ENCODE measurements at places on chromosomes 1 and 21.

GRCh38 chr1:2523891-2524609, 2.3 kb downstream of the PANK4 start:
- DNase-seq: no peak

DNA sequence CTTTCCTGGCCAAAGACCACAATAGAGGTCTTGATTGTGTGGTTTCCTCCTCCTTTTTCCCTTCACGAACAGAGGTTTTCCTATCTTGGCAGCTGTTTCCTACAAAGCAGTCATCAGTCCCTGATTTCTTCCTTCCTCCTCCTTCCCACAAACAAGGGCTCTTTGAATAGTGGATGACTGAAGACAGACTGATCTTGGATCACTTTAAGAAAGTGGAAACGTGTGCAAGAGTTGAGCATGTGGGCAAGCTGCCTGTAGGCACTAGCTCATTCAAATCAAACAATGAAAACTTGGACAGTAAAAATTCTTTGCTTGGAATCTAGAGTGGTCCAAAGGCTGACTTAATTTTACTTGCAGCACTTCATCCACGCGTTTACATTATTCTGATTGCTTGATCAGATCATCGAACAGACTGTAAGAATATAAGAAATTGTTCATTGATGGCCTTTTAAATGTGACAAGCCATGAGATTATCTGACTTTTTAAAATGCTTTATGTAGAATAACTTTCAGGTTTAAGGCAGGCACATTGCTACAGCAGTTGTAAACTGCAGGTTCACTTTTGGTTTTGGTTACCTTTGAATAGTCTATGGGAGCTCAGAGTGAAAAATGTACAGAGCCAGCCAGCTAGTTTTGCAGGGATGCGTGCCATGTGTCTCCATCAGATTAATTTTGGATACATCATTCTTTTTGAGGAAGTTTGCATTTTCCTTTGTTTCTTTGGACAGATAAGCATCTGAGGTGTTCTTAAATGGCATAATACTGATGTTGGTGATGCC, 34.4 kb downstream of the ADGRL2 start:
- DNase-seq: no peak

- no peak for DNase-seq
These were observed 8.4 kb downstream of the FOXE3 start for GRCh38 chr1:47424336-47424982.

DNA sequence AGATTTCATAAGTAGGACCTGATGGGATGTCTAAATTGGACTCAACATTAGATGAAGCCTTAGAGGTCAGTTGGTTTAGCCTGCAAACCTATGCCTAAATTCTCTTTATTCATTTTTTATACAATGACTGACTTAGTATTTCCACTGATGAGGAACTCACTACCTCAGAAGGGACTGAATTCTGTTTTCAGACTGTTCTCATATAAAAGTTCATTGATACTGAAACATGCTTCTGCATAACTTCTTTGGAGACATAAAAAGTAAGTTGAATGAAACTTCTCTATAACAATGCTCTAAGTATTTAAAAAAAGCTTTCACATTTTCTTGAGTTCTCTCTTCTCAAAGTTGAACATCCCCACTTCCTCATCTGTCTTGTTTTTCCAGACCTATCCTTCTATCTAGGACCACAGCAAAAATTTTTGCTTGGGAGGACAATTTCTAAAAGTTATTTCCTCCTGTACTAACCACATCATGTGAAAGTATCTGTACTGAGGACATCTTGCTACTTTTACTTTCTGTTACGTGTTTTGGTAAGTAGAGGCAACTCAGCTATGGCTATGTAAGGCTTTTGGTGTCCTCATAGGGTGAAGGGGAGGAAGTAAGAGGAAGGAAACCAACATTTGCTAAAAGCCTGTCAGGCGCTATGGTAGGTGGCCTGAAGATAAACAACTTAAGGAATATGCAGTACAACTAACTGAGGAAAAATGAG, 64.1 kb downstream of the USP24 start:
- DNase-seq: no peak

GRCh38 chr1:23185381-23185780, 16.7 kb upstream of the LUZP1 start:
- DNase-seq: no peak

DNA sequence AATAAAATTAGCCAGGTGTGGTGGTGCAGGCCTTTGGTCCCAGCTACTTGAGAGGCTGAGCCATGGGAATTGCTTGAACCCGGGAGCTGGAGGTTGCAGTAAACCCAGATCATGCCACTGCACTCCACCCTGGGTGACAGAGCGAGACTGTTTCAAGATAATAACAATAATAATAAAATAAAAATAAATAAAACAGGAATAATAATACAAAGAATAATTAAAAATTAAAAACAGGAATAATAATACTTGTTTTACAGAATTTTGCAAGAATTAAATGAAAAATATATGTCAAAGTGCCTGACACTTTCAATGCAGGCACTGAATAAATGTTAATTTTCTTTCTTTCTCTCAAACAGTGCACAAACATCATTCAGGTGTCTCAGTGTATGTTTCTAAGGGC, 26.5 kb upstream of the CTH start:
- DNase-seq: no peak

- DNase-seq: no peak
These were observed 22.2 kb downstream of the LRP8 start for GRCh38 chr1:53305650-53306049.

GRCh38 chr1:226659641-226660040, 79.4 kb downstream of the ITPKB start:
- DNase-seq: no peak

GRCh38 chr1:21530368-21531016, 21.3 kb downstream of the ALPL start:
- DNase-seq: no peak

- no peak for DNase-seq
These were observed 45.7 kb downstream of the CDCP2 start for GRCh38 chr1:54107131-54107530.

DNA sequence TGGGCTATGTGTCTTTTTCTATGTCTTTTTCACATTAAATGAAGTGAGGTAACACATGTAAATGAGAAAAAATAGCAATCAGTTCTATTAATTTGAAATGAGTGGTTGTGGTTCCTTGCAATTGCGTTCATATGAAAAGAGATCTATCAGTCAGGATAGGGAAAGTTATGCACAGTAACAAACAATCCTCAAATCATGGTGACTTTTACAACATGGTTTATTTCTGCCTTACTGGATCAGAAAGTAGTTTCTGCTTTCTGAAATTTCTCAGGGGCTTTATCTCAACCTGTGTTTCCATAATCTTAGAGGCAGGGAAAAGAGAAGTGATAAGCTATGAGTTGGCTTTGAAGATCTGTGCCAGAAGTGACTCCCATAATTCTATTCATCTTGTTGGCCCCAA, 39.0 kb downstream of the DOP1B start:
- DNase-seq: no peak

GRCh38 chr1:114564141-114564540, 17.3 kb downstream of the BCAS2 start:
- DNase-seq: no peak

DNA sequence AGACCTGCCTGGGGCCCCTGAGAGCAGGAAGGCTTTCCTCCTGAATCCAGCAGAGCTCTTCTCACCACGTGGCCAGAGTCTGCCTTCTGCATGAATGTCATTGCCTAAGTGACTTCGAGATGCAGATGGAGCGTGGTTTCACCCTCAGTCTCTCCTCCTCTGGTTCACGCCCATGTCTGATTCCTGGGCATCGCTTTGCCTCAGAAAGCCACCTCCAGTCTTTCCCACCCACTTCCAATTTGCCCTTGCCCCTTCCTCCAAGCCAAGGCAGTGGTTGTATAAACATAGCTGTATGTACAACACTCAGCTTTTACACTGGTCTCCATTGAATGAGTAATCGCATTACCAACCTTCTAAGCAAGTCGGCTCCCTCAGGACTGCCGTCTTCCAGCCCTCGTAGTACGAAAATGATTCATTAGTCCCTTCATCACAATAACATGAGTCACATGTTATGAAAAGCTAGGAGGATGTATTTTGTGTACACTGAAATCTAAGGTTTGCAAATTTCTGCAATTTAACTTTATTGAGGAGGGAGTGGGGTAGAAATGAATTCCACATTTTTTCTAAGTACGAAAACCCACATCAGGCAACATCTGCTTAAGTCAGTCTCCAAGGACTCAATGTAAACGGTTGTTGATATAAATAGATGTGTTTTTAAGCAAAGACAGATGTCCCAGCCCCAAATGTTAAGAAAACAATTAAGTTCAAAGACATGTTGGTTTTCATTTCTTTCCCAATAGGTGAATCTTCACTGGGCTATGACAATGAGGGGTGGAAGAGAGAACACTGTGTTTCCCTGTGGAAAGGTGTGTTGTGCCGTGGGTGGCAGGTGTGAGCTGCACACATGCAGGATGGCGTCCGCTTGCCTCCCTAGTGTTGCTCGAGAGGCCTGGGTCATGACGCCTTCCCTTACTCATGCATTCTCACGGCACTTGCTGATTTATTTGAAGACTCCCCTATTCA, 32.3 kb upstream of the ETS2 start:
- peak; percentile 97 for DNase-seq

- no peak for DNase-seq
These were observed 35.6 kb upstream of the USH2A start for GRCh38 chr1:216458812-216459211.

DNA sequence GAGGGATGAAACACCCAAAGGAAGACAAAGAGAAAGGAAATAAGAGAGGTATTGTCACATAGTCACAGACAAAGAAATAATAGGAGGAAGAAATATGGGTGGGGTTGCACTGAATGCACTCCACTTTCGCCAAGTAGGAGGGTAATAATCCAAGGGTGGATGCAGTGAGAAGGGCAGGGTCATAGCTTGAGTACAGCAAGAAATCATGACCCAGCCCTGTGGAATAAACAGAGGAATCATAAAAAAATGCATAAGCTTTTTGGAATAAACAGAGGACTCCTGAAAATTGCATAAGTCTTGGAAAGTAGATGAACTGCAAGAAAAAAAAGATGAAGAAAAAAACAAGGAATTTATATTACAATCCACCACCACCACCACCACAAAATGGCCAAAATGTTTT, 53.1 kb upstream of the CD55 start:
- no peak for DNase-seq
